Muscle of arm (tissue), 14 donors: ENCODE measurements at places on chromosomes 5 and 9. TPM values are rescaled to one million over a fixed set of nuclear protein-coding genes. Genes with fewer than 3 reads are reported as not detected.

- DNase-seq = no peak
Observed at GRCh38 chr5:178407646-178408045, 175.0 kb upstream of the PHYKPL start.

DNA sequence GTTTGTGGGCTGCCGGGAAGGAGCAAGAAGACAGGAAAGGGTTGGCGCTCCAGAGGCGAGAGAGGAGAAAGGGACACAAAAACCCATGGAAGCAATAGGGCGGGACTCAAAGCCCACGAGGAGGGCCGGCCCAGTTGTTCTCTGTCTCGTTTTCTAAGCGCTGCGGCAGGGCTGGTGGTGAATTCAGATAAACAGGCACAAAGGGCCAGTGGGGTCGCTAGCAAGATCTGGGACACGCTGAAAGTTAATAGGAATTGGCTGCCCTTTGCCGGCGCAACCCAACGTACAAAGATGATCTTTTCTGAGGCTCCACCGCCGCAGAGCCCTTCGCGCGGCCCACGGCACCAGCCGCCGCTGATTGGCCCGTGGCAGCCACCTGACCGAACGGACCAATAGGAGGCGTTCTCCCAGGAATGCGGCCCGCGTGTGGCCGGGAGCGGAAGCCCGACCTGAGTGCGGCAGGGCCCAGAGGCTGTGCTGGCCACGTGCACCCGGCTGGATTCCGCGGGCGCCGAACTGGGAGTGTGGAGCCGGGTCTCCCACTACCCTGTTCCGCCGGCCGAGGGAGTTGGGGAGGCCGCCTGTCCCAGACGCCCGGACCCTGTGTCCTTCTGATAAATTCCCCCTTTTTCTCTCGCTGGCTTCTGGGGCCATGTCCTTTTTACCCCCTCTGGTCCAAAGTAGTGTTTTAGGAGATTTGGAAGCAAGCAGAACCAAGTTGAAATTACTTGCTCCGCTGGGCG, 16.8 kb upstream of the NSD1 start:
- DNase-seq = peak; percentile 85

GRCh38 chr9:112809906-112810305, 59.3 kb downstream of the SNX30 start:
- no peak for DNase-seq

DNA sequence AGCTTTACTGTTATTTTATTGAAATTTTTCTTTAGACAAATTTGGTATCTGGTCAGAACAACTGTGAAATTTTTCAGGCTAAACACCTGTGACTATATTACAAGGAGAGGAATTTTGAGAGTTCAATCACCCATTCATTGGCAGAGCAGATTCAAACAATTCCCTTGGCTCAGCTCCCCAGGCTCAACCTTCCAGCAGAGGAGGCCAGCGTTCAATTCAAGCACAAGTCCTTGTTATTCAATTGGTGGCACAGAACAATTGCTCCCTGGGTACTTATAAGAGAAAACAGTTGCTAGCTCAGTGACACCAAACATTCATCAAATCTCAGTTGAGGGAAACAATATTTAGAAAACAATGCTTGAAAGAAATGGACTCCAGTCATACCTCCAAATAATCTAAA, 83.3 kb downstream of the SUSD1 start:
- no peak for DNase-seq

GRCh38 chr9:26833792-26834191, 58.8 kb downstream of the CAAP1 start:
- DNase-seq = no peak

DNA sequence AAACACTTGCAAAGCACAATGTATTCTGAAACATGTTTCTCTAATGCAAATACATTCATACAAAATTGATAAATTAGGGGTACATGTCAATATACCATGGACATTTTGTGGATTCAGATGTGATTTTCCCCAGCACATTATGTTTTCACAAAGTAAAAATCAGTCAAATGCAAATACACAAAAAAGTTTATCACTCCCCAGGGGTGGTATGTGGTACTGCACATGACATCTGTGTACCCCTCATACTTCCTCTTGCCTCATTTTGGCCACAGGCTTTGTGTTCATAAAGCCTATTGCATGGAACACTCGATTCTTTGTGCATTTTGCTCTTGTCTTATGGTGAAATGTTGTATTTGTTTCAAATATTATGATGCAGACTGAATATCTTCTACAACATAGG, 116.8 kb upstream of the PDE4D start:
- DNase-seq = no peak

DNA sequence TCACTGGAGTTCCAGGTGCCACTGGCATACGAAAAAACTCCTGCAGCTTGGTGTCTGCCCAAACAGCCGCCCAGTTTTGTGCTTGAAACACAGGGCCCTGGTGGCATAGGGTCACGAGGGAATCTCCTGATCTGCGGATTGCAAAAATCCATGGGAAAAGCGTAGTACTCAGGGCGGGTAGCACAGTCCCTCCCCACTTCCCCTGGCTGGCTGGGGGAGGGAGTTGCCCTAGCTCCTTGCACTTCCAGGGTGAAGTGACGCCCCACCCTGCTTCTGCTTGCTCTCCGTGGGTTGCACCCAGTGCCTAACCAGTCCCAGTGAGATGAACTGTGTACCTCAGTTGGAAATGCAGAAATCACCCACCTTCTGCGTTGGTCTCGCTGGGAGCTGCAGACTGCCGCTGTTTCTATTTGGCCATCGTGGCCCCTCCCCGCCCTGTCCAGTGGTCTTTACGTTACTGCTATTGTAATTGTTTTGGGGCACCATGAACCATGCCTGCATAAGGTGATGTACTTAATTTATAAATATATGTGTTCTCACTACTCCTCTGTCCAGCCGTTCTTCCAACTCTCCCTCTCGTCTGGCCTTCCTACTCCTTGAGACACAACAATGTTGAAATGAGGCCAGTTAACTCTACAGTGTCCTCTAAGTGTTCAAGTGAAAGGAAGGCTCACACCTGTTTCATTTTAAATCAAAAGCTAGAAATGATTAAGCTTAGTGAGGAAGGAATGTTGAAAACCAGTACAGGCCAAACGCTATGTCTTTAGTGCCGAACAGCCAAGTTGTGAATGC, 65.9 kb downstream of the CCDC171 start:
- no peak for DNase-seq

DNA sequence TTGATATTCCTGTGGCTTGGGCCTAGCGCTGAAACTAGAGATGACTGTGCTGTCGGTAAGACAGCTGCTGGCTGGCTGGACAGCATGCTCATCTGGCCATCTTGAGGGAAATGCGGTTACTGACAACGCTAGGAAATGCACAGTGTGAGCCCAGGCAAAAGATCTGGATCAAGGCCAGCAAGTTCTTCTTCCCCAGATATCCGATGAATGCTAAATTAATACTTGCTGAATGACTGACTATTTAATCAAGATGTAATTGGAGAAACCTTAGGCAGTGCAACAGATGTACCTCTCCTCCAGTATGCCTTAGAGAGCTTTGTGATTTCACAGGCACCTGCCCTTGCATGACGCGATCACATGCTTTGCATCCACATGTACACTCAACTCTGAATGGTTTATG, 659.1 kb downstream of the EFNA5 start:
- DNase-seq = peak; percentile 30

DNA sequence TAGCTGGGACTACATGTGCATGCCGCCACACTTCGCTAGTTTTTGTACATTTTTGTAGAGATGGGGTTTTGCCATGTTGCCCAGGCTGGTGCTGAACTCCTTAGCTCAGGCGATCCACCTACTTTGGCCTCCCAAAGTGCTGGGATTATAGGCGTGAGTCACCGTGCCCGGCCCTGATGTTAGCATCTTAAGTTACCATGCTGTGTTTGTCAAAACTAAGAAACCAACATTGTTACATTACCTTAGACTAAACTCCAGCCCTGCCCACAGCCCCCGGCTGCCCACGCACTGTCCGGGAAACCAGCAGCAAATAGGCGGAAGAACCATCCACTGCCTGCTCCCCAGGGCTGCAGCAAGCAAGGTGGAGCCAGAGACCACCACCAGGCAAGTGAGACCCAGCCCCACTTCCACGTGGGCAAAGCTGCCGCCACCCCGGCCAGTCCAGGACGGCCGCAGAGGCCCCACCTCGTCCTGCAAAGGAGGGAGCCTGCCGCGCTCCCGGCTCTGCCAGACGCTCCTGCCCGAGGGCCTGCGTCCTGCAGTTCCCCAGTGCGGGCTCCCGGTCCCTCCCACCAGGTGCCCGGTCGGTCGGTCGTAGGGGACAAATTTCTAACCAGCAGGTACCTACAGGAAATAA, 35.7 kb upstream of the TXN start:
- no peak for DNase-seq

The PCDHGB7 gene
- 8.7 TPM for polyA plus RNA-seq
